ENCODE measurements at places on chromosomes 7 and 10.
A peak's percentile ranks its signal among the peaks of the same experiment; 100 is the strongest.

DNA sequence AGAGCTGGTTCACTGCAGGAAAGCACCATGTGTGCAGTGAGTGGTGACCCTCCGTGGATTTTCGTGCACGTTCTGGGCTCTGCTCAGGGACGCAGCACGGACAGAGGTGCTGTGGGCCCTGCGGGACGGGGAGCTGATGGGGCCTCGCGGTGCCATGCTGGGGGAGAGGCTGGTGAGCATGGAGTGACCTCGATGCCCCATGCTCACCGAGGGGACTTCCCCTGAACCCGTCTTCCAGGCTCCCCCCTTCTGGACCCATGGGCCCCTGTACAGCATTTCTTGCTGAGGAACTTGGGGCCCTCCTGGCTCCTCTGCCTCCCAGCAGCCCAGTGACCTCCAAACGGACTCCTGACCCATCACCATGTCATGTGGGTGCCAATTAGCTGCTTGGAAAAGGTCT is 253.7 kb downstream of the DNAJB6 start:
- no peak for DNase-seq

DNA sequence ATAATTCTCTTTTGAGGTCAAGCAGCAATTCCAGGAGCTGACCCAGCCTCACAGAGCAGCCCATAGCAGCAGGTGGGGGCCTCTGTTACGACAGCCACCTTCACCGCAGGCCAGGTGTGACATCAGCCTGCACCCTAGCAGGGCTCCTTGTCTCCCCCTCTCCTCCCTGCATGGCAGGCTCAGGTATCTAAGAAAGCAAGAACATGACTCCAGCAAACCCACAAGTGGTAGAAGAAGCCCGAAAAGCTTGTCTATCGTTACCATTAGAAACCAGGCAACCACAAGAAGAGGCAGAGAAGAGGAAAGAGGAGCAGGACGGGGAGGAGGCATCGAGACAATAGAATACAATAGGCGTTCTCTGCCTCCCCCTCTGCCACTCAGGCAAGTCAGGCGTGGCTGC is 104.0 kb upstream of the PRR15 start:
- no peak for DNase-seq

DNA sequence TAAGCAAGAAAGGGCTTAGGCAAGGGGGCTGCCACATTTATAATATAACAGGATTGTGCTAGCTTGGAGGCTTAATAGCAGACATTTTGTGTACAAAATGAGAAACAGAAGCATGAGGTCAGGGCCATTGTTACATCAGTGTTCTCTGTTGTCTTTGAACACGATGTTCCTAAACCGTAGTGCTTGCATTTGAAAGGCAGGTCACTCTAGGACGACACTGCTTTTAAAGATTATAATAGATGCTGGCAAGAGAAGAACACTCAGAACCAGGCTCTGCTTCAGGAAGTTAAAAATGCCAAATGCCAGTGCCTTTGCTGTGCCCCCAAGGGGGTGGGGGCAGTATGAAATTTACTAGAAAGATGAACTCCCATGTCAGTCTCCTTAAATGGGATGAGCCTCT is 91.1 kb downstream of the SORCS3 start:
- no peak for DNase-seq

- peak; percentile 67 for DNase-seq
Measured at GRCh38 chr7:2632733-2633537, 1.1 kb downstream of the TTYH3 start.

- DNase-seq: no peak
Measured at GRCh38 chr7:35280902-35281301, 27.0 kb upstream of the TBX20 start.

DNA sequence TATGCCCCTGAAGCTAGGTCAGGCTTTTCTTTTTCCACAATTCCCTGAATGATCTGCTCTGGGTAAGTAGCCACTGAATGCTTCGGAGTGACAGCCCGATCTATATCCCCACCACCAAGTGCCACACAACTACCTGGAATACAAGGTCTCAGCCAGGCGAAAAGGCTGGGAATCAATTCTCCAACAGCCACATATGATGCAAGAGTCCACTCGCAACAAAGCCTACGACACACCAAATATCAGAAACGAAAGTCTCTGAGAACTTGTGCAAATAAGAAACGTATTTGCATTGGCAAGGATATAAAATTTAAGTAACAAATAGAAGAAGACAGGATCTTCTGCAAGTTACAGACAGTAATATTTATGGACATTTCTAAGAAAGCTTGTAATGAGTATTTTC is 5.7 kb downstream of the HIPK2 start:
- no peak for DNase-seq

DNA sequence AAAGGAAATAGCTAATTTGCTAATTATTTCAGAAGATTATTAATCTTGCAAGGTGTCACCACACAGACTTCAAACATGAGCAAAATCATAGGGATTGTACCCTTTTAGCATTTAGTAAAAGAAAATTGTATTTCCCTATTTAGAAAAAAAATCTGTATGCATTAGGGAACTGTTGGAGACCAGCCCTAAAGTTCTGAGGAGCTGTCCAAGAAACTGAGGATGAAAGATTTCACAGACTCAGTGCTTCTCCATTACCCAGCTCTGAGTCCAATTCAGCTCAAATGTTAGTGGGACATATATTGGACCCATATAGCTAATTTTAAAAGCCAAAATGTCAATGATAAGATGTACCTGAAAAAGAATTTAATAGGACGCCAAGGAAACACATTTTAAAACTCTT is 271.7 kb downstream of the SNX10 start:
- no peak for DNase-seq

- DNase-seq: no peak
Measured at GRCh38 chr7:130923365-130923764, 189.4 kb upstream of the KLF14 start.

GRCh38 chr7:88090671-88091070 is 129.2 kb downstream of the SRI start:
- DNase-seq: no peak

DNA sequence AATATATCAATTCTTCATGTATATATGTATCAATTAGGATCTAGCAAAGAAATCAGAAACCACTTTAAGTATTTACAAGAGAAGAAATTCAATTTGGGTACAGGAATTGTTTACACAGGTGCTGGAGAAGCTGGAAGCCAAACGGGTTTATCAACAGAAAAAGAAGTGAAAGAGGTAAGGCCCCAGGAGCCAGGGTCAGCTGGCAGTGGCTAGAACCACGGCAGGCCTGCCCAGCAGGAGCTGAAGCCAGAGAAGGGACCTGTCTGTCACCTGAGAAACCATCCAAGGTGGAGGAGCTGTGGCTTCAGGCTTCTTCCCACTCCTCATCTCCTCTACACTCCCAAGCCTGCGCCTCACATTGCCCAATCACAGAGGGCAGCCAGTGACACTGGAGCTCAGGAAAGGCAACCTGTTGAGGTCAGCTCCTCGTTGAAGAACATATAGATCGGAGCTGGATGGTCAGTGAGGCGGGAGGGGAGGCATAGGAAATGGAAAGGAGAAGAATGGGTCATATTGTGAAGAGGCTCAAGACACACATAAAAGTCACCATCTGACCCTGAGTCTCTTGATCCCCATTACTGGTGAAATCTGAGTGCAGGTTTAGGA is 182.6 kb downstream of the REEP3 start:
- DNase-seq: no peak

DNA sequence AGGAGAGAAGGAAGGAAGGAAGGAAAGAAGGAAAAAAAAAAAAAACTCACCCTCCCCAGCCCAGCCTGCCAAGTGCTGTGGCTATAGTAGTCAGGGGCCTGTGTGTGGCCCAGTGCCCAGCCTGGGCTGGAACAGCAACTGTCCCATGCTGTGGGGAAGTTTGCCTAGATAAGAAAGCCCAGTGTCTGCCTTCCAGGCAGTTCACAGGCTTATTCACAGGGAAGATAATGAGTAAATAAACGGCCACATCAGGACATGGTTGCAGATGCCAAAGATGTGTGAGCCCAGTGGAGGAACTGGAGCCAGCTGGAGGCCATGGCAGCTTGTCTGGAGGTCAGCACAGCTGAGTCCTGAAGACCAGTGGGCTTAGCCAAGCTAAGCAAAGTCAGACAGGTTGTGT is 132.4 kb upstream of the FOXK1 start:
- no peak for DNase-seq

- no peak for DNase-seq
Measured at GRCh38 chr7:155408651-155409586, 49.0 kb upstream of the EN2 start.

DNA sequence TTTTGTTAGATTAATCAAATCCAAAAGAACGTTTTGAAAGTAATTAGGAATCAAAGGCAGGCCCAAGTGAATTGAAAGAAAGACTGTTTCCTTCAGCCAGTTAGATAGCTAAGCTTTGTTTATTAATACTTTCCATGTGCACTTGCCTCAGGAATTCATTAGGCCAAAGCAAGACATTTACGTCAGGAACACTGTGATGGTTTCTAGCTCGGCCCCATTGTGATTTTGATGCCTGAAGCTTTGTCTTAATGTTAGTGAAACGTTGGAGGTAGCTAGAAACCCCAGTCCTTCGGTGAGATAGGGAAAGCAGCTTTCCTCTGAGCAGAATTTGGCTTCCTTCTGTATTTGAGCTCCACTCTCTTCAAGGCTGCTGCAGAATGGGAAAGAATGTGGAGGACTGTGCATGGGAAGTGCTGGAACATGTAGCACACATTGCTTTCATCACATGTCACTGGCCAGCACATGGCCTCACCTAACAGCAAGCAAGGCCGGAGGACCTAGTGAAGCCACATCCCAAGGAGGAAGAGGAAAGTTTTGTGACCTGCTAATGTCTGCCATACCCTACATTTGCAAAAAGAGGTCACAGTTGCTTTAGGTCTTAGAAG is 64.1 kb downstream of the PCGF5 start:
- DNase-seq: no peak

GRCh38 chr7:3029138-3029537 is 14.5 kb downstream of the CARD11 start:
- no peak for DNase-seq

DNA sequence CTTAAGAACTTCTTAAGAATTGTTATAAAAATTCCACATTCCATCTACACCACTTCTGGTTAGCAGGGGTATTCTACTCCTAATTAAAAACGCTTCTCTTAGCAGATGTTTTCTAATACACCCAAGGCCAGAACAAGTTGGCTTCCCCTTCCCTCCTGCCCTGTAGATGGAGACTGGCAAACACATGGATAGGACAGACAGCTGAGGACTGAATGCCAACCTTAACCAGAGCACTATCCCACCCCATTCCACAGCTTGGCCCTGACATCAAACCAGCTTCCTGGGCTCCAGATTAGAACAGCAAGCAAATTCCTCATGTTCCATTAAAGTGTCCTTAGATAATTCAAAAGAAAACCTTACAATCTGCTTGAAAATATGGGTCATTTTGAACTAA is 56.6 kb upstream of the IL6 start:
- no peak for DNase-seq

- no peak for DNase-seq
Measured at GRCh38 chr10:33485276-33485675, 150.8 kb upstream of the NRP1 start.

GRCh38 chr10:18020523-18020922 is 68.8 kb downstream of the SLC39A12 start:
- DNase-seq: no peak

GRCh38 chr7:29988424-29989256 is 961 bp downstream of the SCRN1 start:
- peak; percentile 64 for DNase-seq

DNA sequence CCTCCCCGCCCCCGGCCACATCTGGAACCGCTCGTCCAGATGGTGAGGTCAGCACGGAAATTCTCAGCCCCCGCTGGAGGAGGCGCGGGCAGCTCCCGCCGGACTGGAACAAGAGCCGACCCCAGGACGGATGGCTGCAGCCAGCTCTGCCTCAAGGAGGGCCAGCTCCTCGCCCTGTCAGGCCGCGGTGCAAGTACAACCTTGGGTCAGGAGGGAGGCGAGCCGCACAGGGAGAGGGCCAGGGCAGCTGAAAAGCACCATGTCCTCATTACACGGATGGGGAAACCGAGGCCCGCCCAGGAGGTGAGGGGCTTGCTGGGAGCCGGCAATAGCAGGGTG is 3.8 kb upstream of the GRIFIN start:
- no peak for DNase-seq

GRCh38 chr7:106072715-106073091 is 39.4 kb downstream of the SYPL1 start:
- DNase-seq: no peak

DNA sequence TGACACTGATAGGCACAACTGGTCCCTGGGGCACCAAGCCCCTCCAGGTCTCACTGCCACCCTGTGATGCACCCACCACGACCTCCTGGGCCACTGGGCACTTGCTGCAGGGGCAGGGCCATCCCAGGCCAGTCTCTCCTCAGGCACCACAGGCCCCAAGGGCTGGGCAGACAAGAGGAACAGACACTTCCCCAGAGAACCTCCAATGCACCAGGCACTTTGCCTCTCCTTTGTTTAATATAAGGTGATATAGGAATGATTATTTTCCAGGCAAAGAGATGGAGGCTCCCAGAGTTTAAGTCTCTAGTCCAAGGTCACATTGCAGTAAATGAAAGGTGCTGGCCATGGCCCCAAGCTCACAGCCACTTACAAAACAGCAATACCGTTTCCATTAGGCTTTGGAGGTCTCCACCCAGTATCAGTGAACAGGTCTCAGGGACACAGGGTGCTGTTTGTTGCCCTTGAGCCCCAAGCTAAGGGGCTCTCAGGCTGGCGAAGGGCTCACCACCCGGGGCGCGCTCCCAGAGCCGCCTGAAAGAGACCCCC is 4.5 kb downstream of the DEPP1 start:
- no peak for DNase-seq

DNA sequence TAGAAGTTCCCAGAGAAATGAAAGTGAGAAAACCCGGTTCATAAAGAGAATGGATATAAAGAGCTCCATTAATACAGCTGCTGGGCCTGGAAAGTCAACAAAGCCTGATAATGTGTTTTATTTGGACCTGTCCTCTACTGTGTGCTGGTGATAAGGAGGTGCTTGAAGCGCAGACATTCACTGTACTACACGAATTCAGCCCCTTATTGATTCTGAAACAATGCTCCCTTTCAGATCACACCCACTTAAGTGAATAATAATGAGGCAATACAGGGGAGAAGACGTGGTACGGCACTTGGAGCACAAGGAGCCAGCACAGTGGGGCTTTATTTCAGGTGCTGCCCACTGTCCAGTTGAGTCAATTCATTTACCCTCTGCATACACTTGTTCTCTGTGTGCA is 260.8 kb downstream of the FGFR2 start:
- no peak for DNase-seq

- no peak for DNase-seq
Measured at GRCh38 chr7:22124941-22125340, 179.2 kb upstream of the CDCA7L start.

- no peak for DNase-seq
Measured at GRCh38 chr10:84270708-84271107, 25.9 kb downstream of the RGR start.

- DNase-seq: no peak
Measured at GRCh38 chr10:6232846-6233724, 30.4 kb downstream of the PFKFB3 start.

- DNase-seq: no peak
Measured at GRCh38 chr10:114483575-114483974, 79.3 kb upstream of the AFAP1L2 start.

- no peak for DNase-seq
Measured at GRCh38 chr7:17709127-17709526, 231.2 kb downstream of the SNX13 start.

All from D721Med (cell line).